Prostate gland (tissue), 2 donors: ENCODE measurements at places on chromosomes 2 and 18. TPM values are rescaled to one million over a fixed set of nuclear protein-coding genes. Genes with fewer than 3 reads are reported as not detected.

DNA sequence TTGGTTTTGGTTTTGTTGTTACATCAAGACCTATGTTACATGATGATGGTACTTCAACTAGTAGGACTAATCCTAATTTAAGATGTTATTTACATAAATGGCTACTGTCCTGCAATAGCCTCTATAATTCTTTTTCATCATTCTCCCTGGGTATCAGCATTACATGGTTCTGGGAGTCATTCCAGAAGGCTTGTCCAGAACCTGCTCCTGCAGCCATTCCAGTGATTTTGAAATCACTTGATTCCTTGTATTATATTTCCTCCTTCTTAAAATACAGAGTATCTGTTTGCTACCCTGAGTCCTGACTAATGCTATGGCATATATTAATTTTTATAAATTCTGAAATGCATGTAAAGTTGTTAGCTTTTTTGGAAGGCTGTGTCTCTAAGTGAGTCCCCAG, 400.5 kb upstream of the MEIS1 start:
- no peak overlapping the region for H3K27ac ChIP-seq
- no peaks in the 10 kb centered on the region for H3K36me3 ChIP-seq
- no peaks in the 10 kb centered on the region for H3K4me1 ChIP-seq
- no peaks in the 10 kb centered on the region for H3K27me3 ChIP-seq
- no peak for DNase-seq
- no peak overlapping the region for H3K4me3 ChIP-seq

GRCh38 chr18:5510135-5510846, 33.5 kb downstream of the EPB41L3 start:
- no peak overlapping the region for H3K27ac ChIP-seq
- H3K4me3 ChIP-seq = no peak overlapping the region
- no peaks in the 10 kb centered on the region for H3K27me3 ChIP-seq
- H3K36me3 ChIP-seq = no peaks in the 10 kb centered on the region
- DNase-seq = no peak

CCDC138 gene
- total RNA-seq = 4.5 TPM

- no peak for DNase-seq
- H3K4me3 ChIP-seq = no peak overlapping the region
- no peaks in the 10 kb centered on the region for H3K36me3 ChIP-seq
- H3K27me3 ChIP-seq = no peaks in the 10 kb centered on the region
Observed at GRCh38 chr2:215692387-215693079, 256.7 kb upstream of the FN1 start.

- H3K27ac ChIP-seq = no peak overlapping the region
- no peak for DNase-seq
- H3K27me3 ChIP-seq = no peaks in the 10 kb centered on the region
- H3K36me3 ChIP-seq = no peaks in the 10 kb centered on the region
Observed at GRCh38 chr2:349390-349789, 61.5 kb upstream of the ALKAL2 start.

SERPINB10 gene
- total RNA-seq = not detected

DNA sequence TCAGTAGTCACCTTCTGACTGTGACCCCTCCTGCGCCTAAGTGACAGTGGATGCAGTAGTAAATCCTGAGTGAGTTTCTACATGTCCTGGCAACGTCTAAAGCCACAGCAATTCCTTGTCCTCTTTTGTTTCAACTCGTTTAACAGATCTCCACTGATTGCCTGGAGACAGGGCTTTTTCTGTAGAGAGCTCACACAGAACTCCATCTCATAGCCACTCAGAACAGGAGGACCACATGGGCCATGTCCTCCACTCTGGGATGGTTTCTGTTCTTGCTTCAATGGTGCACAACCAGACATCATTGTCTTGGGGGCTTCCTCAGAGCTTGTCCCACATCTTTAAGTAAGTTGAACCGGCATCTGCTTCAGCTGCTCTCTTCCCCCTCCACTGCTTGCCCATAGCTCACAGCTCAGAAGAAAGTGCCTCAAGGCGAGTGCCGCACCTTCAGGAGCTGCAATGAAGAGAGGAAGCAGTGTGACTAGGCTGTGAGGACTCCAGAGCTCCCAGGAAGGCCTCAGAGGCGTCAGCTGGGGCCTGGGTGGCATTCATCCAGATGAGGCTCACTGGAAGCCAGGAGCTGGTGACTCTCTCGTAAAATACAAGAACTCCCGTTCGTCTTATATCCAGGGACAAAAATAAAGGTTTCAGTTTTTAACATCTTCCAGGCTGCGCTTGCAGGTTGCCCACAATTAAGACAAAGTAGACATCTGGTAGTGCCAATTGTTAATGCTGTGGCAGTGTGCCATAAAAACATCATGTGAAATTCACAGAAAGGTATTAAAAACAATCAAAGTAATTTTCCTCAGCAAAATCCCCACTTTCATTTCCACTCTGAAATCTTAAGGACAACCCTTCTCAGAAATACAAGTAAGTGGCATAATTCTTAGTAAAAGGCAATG, 37.3 kb downstream of the ST3GAL5 start:
- no peak overlapping the region for H3K27ac ChIP-seq
- H3K36me3 ChIP-seq = no peaks in the 10 kb centered on the region
- no peaks in the 10 kb centered on the region for H3K27me3 ChIP-seq
- no peaks in the 10 kb centered on the region for H3K4me1 ChIP-seq
- H3K4me3 ChIP-seq = no peak overlapping the region

CROCC2 gene
- not detected for total RNA-seq

DNA sequence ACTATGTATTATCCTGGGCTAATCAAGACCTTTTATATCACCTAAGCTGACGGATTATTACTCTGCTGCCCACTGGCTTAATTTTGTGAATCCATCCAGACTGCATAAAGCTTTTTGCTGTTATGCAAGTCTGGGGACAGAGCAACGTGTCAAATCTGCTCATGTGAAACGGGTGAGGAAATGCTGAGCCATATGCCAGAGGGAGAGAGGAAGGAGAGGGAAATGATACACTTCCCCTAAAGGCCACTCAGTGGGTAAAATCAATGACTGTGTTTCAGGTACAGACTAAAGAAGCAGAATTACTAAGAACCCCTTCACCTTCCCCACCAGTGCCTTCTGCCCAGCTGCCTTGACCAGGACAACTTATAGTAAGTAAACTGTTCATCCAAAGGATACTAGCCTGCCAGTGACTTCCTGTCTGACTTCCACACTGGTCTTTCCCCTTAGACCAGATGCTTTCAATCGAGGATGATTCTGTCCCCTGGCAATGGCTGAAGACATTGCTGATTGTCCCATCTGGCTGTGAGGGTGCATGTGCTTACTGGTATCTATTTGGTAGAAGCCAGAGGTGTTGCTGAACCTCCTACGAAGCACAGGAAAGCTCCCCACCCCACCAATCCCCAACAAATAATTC, 43.0 kb downstream of the STAT1 start:
- DNase-seq = no peak
- peaks cover 11% of the 10 kb centered on the region for H3K36me3 ChIP-seq
- H3K27ac ChIP-seq = no peak overlapping the region
- no peaks in the 10 kb centered on the region for H3K27me3 ChIP-seq
- no peak overlapping the region for H3K4me3 ChIP-seq

ANKRD23 gene
- total RNA-seq = 15.2 TPM

DNA sequence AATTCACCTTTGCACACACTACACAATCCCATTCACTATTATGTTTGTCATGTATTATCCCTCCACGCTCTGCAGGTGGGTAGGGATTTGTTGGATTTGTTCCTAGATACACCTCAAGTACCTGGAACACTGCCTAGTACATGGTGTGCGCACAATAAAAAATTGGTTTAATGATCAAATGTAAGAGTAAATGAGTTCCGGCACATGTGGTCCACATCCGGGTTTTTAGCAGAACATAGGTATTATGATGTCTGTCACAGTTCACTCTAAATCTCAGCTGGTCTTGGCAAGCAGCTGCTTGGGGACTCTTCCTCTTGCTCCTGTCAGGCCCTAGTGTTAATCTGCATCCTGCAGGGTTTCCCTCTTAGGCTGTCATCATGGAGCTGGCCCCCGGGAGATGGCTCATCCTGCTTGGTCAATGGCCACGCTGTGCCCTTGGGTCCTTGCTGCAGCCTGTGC, 21.8 kb upstream of the IL1R1 start:
- H3K4me1 ChIP-seq = peaks cover 15% of the 10 kb centered on the region
- no peaks in the 10 kb centered on the region for H3K27me3 ChIP-seq
- H3K36me3 ChIP-seq = no peaks in the 10 kb centered on the region
- peak overlapping the region; percentile 90 for H3K27ac ChIP-seq
- no peak overlapping the region for H3K4me3 ChIP-seq

GRCh38 chr18:79795446-79795845, 2.3 kb upstream of the KCNG2 start:
- H3K36me3 ChIP-seq = no peaks in the 10 kb centered on the region
- peaks cover 13% of the 10 kb centered on the region for H3K4me1 ChIP-seq
- H3K27ac ChIP-seq = no peak overlapping the region
- peaks cover 16% of the 10 kb centered on the region for H3K27me3 ChIP-seq

DNA sequence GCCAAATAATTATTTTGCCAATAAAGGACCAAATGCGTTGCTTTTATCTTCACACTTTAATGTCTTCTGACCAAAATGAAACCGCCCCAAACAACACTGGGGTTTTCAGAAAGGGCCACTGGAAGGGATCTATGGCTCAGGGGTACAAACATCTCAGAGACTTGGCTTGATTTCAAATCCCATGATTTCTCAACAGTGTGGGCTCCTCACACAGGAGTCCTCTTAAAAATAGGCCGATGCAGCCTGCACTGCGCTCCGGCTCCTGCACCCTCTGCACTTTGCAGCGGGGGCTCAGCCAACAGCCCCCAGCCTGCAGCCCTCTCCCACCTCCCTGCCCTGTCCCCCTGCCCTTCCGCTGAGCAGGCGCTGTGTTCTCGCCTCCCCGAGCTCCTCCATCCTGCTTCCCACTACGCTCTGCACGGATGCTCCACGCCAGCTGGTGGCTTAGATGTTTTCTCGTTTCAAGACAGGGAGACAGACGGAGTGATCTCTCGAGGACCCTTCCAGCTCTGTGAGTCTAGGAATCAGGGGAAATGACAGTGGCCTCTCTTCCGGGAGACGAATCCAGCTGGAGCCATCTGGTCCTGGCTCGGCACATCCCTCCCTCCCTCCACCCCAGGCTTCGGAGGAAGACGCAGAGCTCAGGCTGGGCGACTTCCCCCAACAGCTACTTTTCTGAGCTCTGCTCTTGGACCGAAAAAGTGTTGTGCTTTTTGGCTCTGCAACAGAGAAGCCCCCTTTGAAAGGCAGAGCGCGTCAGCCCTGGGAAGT, 71.4 kb downstream of the KCNF1 start:
- DNase-seq = no peak
- no peaks in the 10 kb centered on the region for H3K4me1 ChIP-seq
- H3K27ac ChIP-seq = no peak overlapping the region
- H3K36me3 ChIP-seq = no peaks in the 10 kb centered on the region
- no peaks in the 10 kb centered on the region for H3K27me3 ChIP-seq
- no peak overlapping the region for H3K4me3 ChIP-seq

DNA sequence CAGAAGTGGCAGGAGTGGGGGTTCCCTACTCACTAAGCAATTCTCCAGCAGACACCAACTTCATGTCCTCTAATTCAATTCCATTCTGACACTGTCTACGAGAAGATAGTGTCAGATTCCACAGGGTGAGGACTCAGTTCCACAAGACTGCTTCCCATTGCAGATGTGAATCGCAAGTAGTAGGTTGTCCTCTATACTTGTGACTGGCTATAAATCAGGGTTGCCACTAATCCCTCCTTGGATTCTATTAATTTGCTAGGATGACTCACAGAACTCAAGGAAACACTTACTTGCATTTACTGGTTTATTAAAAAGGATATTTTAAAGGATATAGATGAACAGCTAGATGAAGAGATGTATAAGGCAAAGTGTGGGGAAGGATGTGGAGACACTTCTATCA, 184.1 kb upstream of the ACVR2A start:
- H3K4me3 ChIP-seq = no peak overlapping the region
- no peak overlapping the region for H3K27ac ChIP-seq
- no peaks in the 10 kb centered on the region for H3K36me3 ChIP-seq
- H3K27me3 ChIP-seq = no peaks in the 10 kb centered on the region
